Urinary bladder (tissue), 4 donors: ENCODE measurements at places on chromosomes 5 and 9. TPM values are rescaled to one million over a fixed set of nuclear protein-coding genes. Genes with fewer than 3 reads are reported as not detected.
A peak's percentile ranks its signal among the peaks of the same experiment; 100 is the strongest.

GRCh38 chr9:130782886-130783530 lies 52.0 kb upstream of the ABL1 start:
- no peak for DNase-seq

DNA sequence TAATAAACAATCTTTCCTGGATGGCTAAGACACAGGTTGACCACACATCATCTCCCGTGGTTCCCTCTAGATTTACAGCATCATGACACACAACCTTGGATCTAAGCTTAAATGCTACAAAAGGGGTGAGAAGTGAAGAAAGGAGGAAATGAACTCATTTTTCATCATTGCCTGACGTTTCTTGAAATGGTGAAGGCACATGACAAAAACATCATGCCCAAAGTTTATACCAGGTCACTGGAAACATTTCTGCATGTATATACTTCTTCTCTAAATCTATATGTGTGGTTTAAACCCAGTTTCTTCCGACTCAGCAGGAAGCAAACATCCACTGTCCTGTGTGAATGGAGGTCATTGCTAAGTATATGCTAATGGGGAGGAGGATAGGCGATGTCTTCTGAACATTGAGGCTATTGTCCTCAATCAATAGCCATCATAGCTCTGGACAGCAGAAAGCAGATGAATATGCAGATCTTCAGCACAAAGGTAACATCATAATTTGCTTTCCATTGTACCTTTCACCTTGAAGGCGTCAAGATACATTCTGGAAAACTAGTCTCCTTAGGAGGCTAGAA lies 137.4 kb downstream of the MED27 start:
- DNase-seq, result no peak

DNA sequence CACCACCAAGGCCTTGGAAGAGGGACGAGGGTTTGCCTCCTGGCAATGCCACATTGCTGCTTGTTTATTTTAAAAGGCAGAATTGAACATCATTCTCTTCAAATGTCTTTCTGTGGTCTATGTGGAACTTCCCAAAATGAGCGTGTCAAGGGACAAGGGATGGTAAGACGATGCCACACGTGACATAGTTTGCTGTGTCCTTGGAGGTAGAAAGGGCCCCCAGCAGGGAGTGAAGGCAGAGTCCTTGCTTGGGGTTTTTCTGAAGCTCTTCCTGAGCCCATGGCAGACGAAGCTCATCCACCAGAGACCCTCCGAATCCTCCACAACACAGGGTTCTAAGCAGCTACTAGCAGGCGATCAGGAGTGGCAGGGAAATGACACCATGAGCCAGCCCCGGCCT lies 28.3 kb downstream of the PRRX2 start:
- no peak for DNase-seq

GRCh38 chr5:10936081-10936855 lies 175.2 kb upstream of the DAP start:
- no peak for DNase-seq

DNA sequence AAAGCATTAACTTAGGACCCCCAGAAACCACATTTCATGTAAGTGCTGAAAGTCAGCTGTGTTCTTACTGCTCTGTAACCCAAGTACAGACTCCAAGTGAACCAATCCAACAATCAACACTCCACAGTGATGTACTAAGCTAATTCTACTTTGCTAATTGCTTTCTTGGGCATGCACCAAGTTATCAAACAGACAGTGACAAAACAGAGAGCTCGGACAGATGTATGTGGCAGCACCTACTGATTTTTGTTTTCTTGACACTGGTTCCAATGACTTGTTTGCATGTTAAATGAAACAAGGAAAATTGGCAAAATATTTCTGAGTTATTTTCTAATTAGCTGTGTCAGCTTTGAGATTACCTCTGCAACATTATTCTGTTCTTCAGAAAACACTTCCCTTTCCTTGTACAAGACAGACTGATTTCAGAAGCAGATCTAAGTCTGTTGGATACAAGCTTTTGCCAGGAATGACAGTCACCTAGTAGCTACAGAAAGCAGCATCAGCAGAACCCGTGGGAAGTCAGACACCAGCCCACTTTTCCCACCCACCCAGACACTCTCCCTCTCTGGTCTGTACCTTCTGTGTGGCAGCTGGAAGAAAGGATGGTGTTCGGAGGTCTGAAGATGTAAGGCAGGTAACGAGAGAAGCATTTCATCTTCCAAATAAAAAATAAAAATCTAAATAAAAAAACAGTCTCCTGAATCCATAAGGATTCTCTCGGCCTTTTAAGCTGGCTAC lies 176.7 kb upstream of the PPP2R2B start:
- no peak for DNase-seq

GRCh38 chr5:58056546-58056945 lies 403.3 kb downstream of the PLK2 start:
- DNase-seq, result no peak

- DNase-seq, result no peak
Measured at GRCh38 chr9:127308652-127309434, 44.3 kb downstream of the GARNL3 start.

- no peak for DNase-seq
Measured at GRCh38 chr5:175573493-175574269, 84.2 kb upstream of the HRH2 start.

- DNase-seq, result peak; percentile 32
Measured at GRCh38 chr5:82164977-82165713, 113.0 kb downstream of the RPS23 start.

Gene MEF2C
- 166 TPM for total RNA-seq

Gene NMUR2
- total RNA-seq, result not detected

Gene SLC34A1
- not detected for total RNA-seq

Gene CFAP90
- 0.21 TPM for total RNA-seq

Gene SMARCA2
- total RNA-seq, result 183 TPM
